ENCODE measurements at places on chromosomes 4 and X.

DNA sequence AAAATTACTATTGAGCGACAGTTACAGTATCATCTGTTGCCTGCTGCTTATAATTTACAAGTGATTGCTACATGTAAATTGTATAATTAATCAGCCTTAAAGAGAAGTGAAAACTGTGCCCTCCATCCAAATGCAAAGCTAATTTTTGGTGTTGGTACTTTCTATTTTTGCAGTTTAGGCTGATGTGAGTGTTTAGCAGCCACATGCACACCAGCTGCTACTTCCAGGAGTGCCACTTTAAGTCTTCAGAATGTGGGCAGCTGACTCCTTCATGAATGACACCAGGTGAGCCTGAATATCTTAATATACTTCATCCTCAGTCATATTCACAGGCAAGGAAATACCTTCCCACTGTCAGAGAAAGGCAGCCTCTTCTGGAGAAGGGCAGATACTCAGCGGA lies 149.8 kb upstream of the RASGEF1B start:
- no peak for DNase-seq

DNA sequence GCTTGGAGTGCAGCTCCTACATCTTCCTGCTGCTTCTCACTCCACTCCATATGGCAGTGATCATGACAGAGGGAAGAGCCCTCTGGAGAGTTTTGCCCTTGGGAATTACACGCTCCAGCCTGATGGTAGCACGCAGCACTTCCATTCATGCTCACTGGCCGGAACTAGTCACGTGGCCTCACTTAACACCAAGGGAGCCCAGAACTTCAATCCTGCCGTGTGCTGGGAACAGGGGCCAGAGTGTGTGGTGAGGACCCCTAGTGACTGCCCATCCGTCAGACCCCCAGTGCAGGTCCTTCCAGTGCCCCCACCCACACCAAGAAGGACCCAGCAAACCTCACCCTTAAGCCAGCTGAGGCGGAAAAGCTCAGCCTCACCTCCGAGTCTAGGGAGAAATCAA lies 230.7 kb downstream of the EVC2 start:
- DNase-seq, result no peak

DNA sequence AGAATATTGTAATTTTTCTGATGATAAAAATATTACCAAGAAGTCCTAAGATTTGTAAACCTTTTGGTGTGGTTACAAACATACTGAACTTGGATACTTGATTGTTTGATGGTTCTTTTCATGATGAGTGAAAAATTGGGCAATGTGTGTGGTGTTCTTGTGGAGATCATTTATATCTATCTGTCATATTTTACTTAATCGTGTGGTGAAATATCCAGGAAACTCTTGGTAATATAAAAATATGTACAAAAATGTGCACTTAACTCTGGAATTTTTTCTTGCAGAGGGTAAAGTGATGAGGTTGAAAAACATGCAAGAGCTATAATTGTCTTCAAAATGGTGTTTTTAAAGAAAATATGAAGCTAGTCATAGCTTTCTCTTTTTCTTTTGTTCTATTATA lies 2.8 kb downstream of the DCUN1D4 start:
- DNase-seq, result no peak

GRCh38 chr4:20354120-20354519 lies 102.4 kb downstream of the SLIT2 start:
- no peak for DNase-seq

DNA sequence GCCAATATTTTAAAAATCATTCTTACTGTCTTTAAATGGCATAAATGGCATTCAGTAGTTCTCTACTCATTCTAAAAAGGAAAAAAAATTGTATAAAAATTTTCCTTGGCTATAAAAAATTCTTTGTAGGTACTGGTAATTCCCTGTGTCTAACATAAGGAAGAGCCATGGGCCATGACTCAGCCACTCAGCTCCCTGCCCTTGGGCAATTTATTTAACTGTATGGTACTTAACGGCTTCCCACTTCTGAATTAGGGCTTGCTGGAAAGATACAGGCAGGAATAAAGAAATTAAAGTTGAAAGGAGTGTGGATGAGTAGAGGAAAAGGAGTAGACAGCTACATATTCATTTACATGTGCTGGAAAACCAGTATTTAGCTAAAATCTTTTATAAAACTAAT lies 30.6 kb downstream of the ABHD18 start:
- no peak for DNase-seq

- DNase-seq, result no peak
Measured at GRCh38 chr4:13059019-13059418, 425.1 kb downstream of the RAB28 start.

DNA sequence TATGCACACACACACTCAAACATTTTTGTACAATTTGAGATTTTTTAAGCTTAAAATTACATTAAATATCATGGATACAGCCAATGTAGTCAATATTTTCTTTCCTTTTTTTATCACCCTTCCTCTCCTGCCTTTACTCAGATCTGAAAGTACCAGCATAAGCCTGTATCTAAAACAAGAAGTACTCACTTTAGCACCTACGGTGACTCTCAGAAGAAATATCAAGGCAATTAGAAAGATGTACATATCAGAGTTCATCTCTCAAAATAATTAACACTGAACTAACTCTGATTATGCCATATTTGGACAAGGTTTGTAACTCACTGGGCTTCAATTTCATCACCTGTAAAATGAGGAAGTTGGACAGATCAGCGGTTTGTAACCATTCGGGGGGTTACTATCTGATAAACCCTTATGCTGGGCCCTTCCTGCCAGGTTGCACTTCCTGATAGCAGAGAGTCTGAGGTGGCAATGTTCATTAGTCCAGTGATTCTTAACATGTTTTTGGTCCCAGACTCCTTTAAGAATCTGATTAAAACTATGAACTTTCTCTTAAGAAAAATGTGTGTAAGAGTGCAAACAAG lies 5.7 kb upstream of the GPR174 start:
- DNase-seq, result peak; percentile 83

DNA sequence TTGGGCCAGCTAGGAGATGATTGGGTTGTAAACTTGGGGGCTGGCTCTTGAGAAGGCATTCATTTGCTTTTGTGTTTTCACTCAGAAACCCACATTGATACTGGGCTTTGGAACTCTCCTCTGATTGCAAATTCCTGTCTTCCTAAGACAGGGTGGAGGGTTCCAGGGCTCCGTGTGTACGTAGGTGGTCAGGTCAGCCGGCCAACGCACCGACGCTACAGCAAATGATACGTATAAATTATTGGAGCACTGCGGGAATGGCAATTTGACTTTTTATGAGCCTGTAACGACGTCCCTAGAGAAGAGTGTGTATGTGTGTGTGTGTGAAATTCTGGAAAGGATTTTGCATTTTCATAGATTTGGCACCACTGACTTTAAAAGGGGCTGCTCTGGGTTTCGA lies 236.9 kb downstream of the SHOX start:
- no peak for DNase-seq

GRCh38 chr4:150010525-150011126 lies 67.6 kb upstream of the DCLK2 start:
- peak; percentile 44 for DNase-seq

- no peak for DNase-seq
Measured at GRCh38 chr4:55177461-55177860, 52.1 kb upstream of the KDR start.

DNA sequence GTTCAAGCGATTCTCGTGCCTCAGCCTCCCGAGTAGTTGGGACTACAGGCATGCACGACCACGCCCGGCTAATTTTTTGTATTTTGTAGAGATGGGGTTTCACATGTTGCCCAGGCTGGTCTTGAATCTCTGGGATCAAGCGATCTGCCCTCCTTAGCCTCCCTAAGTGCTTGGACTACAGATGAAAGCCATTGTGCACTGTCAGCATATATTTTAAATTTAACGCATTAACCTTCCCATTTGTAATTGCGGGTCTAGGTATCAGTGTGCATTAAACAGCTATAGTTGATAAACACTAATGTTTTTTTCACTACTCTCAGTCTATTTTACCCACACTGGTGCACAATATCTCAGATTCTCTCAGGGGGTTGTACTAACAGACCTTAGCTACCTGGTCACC lies 1930.8 kb downstream of the C4orf33 start:
- DNase-seq, result no peak

DNA sequence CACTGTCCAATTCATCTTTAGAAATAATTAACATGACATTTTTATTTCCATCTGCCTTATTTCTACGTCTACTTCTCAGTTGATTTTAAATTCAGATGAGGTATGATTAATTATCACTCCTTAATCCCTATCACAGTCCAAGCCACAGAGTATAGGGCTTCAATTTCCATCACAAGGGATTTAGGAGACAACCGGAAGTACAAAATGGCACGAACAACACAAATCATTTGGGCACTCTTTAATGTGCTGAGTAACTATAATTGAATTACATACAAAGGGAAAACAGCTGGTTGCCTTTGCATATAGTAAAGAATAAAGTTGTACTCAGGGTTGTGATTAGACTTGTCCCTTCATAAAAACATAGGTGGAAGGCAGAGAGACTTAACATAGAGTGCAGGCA lies 290.4 kb upstream of the MAGEB16 start:
- DNase-seq, result no peak

DNA sequence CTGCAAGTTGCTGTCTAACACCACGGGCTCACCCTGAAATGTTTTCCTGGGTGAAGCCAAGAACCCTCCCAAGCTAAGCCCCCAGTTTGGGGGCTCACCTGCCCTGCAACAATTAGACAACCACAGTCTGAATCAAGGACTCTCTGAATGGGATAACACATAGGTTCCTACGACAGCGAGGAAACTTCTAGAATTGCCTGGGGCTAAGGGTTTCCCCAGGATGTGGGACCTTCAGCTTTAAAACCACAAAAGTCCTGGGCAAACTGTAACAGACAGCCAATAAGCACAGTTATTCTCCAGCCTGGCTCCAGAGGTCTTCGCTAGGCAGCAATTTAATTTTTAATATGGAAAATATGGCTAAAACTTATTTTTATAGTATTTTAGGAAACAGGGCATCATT lies 162.6 kb downstream of the PRKX start:
- no peak for DNase-seq

GRCh38 chr4:73525611-73526010 lies 44.1 kb downstream of the AFM start:
- no peak for DNase-seq

DNA sequence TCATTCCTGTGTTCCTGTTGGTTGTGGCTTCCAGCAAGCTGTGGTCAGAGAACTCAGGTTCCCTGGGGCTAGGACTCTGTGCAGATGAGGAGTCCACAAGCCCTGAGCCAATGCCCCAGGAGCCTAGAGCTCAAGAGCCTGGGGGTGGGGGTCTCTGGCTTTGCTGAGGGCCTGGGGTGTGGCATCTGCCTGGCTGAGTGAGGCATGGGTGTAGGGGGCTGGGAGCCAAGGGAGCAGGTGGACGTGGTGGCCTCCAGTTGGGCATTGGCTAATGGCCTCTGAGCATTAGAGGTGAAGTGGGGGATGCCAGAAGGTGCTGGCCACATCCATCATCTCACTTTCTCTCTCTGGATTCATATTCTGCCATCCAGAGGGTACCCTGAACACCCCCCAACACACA lies 5.3 kb upstream of the MAMLD1 start:
- no peak for DNase-seq

DNA sequence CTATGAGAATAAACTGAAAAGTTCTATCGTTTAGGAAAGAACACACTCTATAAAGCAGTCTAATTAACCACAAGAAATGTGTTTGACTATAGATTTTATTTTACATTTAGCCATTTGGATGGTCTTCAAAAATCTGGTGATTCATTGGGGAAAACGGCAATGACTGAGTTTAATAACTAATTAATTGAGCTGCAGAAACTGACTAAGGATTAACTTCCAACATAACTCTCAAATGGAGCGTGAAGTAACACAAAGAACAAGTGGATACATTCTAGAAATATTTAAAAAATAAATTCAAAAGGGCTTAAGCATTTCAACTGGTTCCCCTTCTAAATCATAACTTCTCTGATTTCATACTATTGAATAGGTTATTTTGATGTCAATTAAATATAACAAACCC lies 1582.4 kb downstream of the PCDH18 start:
- DNase-seq, result no peak

DNA sequence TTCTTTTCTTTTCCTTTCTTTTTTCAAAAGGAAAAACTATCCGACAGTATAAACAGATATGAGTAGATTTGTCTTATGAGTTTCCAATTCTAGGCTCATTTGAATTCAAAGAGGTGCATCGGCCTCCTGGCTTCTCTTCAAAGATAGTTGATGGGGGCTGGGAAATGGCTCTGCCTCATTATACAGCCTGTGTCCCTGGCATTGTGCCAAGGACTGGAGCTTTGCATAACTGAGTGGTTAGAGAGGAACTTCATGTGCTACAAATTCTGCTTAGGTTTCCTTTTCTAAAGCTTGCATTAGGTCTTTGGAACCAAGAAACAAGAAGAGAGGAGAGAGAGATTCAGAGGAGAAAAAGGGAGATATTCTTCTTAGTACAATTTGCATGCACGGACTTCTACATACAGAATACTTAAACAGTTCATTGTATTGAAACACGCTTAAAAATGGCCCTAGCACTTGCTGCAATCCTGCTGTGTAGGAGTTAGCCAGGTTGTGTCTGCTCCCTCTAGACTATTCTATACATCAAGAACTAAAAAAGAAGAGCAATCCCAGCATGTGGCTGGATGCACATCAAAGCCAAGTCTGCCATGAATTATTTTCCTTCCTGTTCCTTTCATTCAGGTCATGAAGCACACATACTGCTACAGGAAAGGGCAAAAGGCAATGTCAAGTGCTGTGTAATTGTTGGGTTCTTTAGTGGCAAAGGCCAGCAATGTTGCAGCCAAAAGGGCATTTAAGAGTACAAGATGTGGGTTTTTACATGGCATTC lies 70.9 kb downstream of the INTS12 start:
- DNase-seq, result peak; percentile 76

DNA sequence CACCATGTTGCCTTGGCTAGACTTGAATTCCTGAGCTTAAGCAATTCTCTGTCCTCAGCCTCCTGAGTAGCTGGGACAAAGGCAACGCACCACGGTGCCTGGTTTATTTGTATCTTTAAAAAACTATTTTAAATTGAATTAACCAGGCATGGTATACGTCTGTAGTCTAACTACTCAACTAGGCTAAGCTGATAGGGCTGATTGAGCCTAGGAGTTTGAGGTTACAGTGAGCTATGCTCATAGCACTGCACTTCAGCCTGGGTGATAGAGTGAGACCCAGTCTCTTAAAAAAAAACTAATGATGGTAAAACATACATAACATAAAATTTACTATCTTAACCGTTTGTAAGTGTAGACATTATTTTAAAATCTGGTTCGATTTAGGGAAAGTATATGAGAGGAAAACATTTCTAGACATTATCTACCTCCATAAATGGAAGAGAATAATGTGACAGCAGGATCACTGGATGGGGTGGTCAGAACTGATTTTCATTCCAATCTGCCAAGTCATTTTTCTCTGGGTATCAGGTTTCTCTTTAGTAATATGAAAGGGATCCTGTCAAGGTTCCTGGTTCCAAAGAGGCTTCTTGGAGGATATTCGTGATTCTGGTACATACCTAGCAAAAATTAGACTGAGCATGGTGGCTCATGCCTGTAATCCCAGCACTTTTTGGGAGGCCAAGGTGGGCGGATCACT lies 8.7 kb upstream of the ITGB1BP2 start:
- no peak for DNase-seq

- no peak for DNase-seq
Measured at GRCh38 chr4:37629713-37630112, 56.5 kb downstream of the RELL1 start.
